ENCODE measurements at places on chromosomes 2 and 18.

DNA sequence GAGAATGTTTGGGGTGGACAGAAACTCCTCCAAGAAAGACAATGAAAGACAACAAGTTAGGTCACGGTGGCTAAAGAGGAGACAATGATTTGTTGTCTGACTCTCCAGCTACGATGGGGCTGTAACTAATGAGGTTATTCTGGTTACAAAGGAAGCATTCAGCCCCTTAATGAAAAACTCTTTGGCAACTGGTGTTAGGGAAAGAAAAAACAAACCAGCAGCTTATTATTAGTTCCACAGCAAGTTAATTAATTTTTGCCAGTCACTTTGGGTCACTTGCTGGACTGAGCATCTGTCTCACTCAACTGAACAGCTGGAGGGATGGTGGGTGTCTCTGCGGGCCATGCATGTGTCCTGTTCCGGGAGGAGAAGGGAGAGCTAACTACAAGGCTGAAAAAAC is 263.7 kb downstream of the ALK start:
- no peak for DNase-seq

DNA sequence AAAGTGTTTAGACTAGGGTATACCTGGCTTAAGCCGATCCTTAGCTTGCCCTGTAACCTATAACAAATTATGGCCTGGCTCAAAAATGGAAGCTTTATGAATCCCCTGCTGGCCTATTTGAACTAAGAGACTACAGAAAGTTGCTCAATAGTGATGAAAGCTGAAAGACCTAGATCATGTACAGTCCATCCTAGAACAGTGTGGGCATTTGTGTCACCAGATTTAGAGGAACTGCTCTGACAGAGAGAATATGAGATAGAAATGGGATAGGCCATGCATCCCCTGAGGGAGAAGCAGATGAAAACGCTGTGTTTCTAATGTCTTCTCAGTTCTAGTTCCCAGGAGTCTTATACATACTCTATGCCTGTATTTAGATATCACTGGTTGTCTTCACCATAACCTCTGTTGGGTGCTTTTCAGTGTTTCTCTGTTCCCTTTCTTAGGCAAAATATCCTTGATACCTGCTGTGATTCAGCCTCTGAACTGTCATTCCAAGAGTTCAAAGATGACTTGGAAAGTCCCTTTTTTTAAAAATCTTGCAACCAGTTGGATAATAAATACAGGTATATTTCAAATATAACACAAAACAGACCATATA is 246.9 kb upstream of the SLC39A10 start:
- no peak for DNase-seq

GRCh38 chr18:26614374-26614773 is 66.0 kb upstream of the KCTD1 start:
- DNase-seq: no peak

GRCh38 chr2:191626497-191627151 is 51.3 kb upstream of the NABP1 start:
- DNase-seq: no peak

DNA sequence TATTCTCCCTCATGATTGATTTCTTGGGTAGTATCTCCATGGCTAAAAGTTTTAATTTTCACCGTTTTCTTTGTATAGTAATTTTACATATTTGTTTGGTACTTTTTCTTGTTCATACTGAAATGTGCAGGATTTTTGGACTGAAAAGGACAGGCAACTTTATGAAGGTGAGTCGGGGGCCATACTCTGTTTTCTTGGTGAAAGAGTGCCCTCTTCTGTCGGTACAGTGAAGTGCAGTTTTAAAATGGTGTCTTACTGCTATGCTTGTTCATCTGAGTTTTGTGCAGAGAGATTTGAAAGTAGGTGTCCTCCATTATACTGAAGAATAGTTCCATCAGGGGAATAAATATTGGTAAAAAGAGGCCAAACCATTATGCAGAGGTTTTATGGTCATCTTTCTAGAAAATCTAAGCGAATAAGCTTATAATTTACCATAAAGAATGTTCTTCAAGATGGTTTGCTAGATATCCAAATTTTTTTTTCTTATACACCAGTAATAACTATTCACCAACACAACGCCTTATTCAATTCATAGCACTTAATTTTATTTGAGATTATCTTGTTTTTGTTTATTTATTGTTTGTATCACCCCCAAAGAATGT is 8.7 kb upstream of the SERPINB13 start:
- DNase-seq: no peak

GRCh38 chr2:205852457-205852856 is 170.2 kb downstream of the NRP2 start:
- DNase-seq: no peak

DNA sequence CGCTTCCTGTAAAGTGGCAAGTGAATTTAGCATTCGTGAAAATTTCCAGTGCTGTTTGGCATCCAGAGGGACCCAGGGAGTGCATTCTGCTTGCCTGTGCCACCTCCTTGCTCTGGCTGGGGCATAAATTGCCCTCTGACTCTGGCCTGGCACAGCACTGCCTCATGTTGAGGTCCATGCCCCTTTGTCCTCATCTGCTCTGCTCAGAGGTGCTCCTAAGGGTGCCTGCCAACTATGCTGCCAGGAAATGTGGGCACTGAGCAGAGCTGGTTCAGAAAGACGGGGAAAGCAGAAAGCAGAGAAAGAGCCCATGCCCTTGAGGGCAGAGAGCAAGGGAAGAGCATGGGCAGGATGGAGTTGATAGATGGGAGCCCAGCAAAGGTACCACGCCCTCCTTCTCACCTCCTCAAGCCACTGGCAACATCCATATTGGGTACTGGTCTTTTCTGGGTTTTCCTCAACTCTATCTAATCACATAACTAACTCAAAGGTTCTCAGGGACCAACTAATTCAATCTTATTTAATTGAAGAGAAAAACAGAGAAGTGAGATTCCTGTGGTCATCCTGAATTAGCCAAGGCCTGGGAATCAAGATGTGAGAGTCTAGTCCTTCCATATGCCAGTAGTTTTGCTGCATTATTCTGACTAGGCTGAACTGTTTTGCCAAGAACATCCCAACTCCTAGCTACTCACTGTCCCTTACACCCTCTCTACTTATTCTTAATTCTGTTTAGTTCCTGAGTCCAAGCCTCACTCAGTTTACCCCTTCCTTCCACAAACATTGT is 441.5 kb upstream of the TNP1 start:
- DNase-seq: no peak

All from GM18507 (cell line).